ENCODE measurements at places on chromosomes 6 and 20.
A peak's percentile ranks its signal among the peaks of the same experiment; 100 is the strongest.

- DNase-seq, result no peak
Observed at GRCh38 chr6:152685819-152686218, 11.9 kb upstream of the MYCT1 start.

DNA sequence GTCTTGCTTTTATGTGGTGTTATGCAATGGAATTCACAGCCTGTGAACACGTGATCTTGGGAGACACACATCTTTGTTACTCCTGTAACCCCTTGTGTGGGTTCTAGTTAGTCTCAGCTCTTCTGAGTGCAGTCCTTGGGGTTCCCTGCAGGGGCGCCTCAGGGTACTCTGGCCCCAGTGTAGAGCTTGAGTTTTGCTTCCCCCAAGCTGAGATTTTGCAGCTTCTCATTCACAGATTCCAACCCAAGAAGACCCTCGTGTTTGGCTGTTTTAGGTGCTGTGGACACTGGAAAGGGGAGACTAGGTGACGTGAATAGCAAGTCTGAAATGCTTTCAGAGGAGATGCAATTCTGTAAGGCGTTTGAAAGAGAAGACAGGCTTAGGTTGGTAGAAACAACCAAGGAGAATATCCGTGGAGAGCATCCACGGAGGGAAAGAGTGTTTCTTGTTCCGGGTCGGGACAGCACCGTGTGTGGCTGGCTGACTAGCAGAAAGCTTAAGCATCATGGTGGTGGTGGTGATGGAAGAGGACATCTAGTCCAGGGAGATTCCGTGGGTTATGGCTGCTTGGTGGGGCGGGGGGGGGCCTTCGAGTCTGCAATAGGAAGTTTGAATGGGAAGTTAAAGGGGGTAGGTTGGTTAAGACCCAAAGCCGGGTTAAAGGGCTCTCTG lies 30.1 kb downstream of the DUSP22 start:
- DNase-seq, result no peak

DNA sequence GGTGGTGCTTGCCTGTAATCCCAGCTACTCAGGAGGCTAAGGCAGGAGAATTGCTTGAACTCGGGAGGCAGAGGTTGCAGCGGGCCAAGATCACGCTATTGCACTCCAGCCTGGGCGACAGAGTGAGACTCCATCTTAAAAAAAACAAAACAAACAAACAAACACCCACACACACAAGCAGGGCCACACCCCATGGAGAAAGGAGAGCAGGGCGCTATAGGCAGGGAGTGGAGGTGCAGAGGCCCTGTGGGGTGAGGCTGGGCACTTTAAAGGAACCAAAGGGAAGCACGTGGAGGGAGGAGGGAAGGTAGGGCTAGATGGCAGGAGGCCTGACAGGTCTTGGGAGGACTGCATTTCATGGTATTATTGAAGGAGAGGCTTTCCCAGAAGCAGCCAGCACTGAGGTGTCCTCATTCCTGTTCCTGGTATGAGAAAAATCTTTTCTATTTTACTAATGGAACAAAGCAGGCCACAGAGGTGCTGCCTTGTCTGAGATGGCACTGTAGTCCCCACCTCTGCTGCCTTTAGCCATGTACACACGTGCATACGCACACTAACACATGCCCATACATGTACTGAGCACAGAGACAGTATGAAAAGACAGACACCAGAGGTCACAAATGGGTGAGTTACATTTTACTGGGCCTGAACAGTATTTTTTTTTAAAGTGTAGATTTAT lies 44.0 kb downstream of the BCAS4 start:
- no peak for DNase-seq

GRCh38 chr6:80623066-80623815 lies 516.8 kb downstream of the BCKDHB start:
- DNase-seq, result no peak

DNA sequence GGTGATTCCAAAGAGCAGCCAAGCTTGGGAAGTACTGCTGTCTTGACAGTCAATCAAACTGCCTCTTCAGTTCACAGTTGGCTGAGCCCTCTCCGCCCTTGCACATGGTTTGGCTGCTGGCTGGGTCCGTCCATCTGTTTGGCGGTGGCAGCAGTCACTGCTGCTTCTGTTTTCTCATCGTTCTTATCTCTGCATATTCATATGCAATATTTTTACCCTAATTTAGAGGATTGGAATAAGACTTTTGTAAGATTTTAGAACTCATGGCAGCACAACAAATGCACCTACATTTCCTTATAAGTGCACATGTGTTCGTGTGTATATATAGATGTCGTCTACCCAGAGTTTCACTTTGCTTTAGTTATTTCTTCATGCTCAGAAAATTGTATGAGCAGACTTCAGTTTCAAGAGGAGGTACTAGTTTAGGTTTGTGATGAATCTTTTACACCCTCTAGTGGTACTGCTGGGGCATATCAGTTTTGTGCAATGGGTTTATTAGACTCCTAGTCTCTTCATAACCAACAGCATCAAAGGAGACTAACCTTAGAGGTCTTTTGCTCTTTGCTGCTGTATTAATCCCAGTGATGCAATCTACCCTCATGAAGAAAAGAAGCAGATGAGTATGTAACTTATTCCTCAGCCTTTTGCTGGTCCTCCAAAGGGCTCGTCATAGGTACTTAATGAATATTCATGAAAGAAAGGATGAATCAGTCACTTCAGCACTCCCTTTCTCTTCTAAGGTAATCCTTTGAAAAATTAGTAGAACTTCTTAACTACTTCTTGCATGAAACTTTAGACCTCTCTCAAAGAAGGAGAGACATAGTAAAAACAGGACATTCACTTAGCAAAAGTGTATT lies 44.3 kb downstream of the KHDC1L start:
- no peak for DNase-seq

DNA sequence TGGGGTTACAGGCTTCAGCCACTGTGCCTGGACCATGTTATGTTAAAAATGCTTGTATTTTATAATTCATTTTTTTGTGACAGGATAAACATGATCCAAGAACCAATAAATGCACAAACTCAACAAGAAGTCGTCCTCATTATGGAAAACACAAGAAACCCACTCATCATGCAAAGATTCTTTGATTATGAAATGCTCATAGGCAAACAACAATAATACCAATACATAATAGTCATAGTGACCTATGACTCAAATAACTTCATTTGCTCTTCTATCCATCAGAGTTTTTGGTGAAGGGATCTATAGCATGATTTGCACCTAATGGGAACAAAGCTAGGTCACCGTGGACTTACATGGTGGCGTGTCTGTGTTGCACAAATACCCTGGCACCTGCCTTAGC lies 217.1 kb upstream of the THEMIS start:
- DNase-seq, result no peak

GRCh38 chr6:33197431-33198048 lies 2.9 kb downstream of the RXRB start:
- no peak for DNase-seq

GRCh38 chr6:80508885-80509630 lies 402.6 kb downstream of the BCKDHB start:
- DNase-seq, result no peak

DNA sequence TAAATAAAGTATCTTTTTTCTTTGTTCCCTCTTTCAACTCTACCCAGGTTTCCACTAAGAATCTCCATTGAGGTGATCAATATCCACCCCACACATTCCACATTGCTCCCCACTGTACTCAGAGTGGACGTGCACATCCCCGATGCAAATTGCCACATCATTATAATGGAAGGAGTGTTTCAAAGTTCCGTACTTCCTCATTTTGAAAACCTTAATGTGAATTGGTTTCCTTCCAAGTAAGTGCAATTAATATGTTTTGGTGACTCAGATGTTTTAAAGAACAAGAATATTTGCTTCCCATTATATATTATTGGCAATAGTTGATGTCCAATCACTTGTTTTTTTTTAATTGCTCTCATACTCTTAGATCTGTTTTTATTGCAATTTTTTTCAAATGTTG lies 463.6 kb downstream of the HACE1 start:
- DNase-seq, result no peak

DNA sequence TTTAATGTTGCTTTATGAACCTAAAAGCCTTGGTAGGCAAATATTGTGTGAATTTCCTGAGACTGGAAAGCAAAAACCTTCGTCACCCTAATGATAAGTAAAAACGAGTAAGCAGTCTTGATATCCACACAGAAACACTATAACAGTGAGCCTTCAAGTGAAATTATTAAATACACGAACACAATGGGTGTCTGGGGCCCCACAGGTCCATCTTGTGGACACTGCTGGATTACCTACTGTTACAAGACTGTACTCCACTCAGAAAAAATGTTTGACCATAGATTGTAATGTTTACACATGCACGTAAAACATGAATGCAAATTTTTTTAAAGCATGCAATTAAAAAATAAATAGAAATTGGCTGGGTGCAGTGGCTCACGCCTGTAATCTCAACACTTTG lies 466.9 kb downstream of the CD83 start:
- no peak for DNase-seq

- no peak for DNase-seq
Observed at GRCh38 chr6:54491431-54491830, 183.2 kb downstream of the TINAG start.

DNA sequence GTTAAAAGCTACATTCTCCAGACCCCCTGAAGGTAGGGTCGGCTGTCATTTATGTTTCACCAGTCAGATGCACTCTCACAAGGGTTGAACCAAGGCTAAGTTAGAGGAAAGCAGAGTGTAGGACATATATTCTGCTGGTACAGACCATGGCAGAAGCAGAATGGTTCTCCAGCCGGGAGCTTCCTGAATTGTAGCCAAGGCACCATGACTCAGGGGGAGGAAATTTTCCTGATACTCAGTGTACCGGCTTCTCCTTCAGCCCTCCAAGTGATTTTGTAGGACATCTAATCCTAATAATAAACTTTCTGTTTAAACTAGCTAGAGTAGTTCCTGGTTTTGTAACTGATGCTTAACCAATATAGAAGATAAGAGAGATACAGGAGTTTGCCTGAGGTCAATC lies 14.2 kb upstream of the SLPI start:
- DNase-seq, result no peak

GRCh38 chr6:6908121-6908520 lies 199.6 kb upstream of the RREB1 start:
- DNase-seq, result no peak

DNA sequence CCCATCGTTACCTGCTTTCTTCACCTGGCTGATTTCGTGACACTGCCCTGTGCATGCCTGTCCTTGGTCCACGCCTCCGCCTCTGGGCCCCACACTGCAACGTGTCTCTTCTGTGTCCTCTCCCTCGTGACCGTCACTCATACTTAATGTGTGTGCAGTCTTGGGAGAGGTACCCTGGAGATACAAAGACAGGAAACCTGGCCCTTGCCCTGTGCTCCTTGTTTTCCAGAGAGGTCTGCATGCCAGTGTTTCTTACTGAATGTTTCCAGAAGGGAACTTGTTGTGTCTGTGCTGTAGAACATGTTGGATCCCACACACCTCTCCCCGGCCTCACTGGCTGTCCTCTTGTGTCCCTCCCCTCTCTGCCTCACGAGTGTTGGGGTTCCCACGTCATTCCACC lies 45.8 kb downstream of the SNX9 start:
- DNase-seq, result no peak

DNA sequence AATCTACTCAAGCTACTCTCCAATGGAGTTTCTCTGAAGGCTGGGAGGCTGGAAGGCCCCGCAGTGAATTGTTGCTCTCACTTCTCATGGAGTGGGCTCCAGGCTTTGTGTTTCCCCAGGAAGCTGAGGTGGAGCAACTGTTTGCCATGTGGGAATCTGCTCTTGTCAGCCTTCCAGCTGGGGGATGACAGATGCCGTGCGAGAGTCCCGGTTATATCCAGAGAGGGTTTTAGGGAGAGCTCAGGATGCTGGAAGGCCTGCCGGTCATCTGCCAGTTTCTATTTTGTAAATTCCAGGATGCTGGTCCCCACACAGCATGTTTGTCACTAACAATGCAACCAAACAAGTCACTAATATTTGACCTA lies 98.2 kb upstream of the NAA20 start:
- DNase-seq, result no peak

DNA sequence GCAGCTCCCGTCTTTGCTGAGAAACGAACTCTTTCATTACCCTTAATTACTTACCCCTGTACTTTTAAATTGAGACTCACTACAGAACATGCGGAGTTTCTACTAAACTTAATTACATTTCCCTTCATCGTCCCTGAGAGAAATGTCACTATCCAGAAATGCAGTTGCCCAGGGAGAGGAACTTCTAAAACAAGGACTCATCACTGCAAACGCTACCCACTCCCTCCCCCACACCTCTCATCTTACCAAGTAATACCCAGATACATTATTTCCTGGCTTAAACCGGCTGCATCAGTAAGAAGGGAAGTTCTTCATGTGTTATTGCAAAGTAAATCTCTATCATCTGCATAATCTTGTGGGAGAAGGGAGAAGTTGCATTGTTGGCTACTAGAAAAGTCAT lies 138.3 kb downstream of the IPCEF1 start:
- no peak for DNase-seq

DNA sequence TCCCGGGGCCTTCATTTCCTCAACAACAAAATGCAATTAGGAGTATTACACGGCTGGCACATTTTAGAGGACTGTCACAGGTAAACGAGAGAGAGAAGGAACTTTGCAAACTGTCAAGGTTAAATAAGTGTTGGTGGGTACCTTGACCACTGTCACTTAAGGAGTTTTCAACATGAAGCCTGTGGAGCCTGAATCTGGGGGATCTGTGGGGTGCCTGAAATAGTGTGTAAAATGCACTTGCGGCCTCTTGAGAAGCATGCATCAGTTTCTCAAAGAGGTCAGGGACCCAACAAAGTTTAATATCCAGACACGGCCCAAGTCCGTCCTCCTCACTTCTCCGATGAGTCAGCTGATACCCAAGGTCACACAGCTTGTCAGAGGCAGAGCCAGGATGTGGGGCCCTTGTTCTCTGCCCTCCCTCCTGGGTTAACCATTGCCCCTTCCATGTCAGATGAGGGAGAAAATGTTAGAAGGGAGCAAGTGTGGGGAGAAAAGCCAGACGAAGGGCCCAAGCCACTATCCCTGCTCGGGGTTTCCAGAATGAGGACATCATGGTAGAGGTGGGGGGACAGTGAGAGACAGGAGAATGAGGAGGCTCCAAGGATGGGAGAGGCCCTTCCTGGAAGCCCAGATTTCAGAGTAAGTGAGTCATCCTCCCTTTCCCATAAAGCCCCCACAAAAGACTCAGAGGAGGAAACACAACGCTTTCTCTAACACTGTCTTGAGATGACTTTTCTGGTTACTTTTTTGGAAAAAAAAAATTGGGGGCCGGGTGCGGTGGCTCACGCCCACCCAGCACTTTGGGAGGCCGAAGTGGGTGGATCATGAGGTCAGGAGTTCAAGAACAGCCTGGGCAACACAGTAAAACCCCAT lies 42.2 kb downstream of the C6orf132 start:
- DNase-seq, result peak; percentile 24

DNA sequence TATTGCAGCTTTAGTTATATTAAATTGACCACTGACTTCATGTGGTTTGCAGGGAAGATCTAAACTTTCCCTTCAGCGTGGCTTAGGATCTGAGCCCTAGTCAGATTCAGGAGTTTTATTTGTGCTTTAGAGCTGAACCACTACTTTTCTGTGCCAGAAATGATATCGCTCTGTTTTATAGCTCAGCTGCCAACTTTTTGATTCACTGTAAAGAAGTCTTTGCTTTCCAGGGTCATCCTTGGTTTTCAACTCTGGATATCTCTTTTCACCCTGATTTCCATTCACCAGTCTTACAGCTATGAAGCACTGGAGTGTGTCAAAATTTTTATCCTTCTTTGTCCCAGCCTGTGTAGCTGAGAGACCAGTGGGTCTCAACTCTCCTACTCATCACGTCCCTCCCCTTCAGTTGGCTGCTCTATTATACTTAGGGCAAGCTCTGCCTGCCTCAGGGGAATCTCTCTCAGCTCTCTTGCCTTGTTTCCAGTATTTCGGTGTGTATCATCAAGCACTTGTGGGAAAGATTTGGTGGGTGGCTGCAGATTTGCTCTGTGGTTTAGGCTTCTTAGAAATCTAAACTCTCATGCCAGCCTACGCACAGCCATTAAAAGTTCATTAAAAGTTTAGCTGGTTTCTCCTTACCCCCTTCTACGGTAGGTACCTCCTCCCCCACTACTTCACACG lies 425.5 kb downstream of the TENT5A start:
- no peak for DNase-seq

Data from stimulated activated CD4-positive, alpha-beta T cell treated with anti-CD3 and anti-CD28 coated beads, Interleukin-4, amount 100 ng/mL, for 48 hours (primary cell).